Activated CD4-positive, alpha-beta T cell treated with anti-CD3 and anti-CD28 coated beads, Interleukin-2, amount 10 ng/mL, durations not matched to agents 24 days and 14 days (primary cell): ENCODE measurements at places on chromosomes 12 and 14. TPM values are rescaled to one million over a fixed set of nuclear protein-coding genes. Genes with fewer than 3 reads are reported as not detected.

KRT85 gene
- total RNA-seq, result not detected in 2 replicates

- no peak overlapping the region for H3K27ac ChIP-seq
- H3K4me1 ChIP-seq, result peaks cover 22% of the 10 kb centered on the region
- H3K4me3 ChIP-seq, result no peak overlapping the region
Observed at GRCh38 chr14:21084998-21085853, 13.2 kb downstream of the ZNF219 start.

DNA sequence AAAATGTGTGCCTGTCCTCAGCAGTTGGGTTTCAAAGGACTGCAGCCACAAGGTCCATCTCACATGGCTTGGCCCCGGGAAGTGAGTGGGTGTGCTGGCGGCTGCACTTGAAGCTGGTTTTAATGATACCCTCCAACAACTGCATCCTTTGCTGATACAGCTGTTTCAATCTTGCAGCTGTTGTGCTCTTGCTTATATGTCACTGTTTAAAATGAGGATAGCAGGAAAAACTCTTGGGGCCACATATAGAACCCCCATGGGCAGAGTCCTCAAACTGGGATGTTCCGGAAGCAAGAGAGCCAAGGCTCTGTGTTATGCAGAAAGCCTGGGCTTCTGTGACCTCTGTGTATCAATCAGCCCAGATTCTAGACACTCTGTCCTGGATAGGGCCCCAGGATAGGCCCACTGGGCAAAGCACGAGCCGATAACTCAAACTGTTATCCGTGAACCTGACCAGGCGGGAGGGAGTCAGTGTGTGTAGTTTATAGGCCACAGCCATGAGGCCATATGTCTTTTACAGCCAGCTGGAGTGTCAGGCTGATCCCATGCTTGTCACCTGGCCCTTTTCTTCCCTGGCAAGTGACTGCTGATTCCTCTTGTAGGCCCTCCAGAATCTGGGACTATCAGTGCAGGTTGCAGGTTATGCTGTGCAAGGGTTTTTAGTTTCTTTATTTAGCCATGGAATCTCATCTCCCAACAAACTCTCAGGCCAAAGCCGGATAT, 74.3 kb downstream of the SSPN start:
- H3K36me3 ChIP-seq, result no peaks in the 10 kb centered on the region
- peaks cover 6% of the 10 kb centered on the region for H3K27me3 ChIP-seq
- no peak overlapping the region for H3K27ac ChIP-seq

DNA sequence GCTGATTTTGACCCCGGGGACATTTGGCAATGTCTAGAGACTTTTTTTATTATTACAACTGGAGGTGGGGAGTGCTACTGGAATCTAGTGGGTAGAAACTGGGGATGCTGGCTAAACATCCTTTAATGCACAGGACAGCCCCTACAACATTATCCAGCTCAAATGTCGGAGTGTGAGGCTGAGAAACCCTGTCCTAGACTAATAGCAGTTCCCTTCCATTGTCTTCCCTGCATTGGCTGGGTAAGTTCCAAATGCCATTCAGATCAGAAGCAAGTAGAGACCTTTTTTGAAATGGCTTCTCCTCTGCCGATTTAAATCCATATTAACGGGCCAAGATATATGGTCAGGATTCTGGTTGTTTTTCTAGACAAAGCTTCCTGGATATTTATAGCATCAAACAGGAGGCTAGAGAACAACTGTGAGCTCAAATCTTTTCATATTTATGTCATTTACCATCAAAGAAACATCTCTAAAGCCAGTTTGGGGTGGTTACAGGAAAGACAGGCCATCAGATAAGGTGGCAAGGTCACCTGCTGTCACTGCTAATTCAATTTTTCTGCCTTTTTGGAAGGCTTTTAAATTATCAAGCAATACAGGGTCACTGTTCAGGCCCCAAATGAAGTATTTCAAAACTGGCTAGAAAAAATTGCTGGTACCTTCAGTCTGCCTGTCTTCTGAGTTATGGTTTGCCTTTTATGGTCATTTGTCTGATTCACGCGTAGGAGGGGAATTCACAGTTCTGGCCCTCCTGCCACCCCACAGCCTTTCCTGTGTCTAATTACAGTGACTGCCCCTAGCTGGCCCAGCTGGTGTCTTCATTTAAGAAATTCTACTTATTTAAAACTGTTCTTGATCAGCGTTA, 20.1 kb upstream of the AKAP5 start:
- H3K36me3 ChIP-seq, result peaks cover 57% of the 10 kb centered on the region
- H3K4me1 ChIP-seq, result peaks cover 35% of the 10 kb centered on the region
- H3K4me3 ChIP-seq, result peak overlapping the region; percentile 31
- H3K27ac ChIP-seq, result peak overlapping the region; percentile 77
- H3K27me3 ChIP-seq, result no peaks in the 10 kb centered on the region

GLRX5 gene
- 43.7 and 45.6 TPM in 2 replicates for total RNA-seq
